Endothelial cell (in vitro differentiated cells): ENCODE measurements at places on chromosomes 1 and 21. TPM values are rescaled to one million over a fixed set of nuclear protein-coding genes. Genes with fewer than 3 reads are reported as not detected.

TMEM269 gene
- total RNA-seq: 0.38 TPM

FAM131C gene
- total RNA-seq: 0.56 TPM

RNU1-4 gene
- total RNA-seq: 3,428 TPM

CCDC27 gene
- not detected for total RNA-seq

MSH4 gene
- 0.44 TPM for total RNA-seq

SLC22A15 gene
- total RNA-seq: 21.9 TPM

F13B gene
- total RNA-seq: not detected
